ENCODE measurements at places on chromosomes 4 and X. TPM values are rescaled to one million over a fixed set of nuclear protein-coding genes. Genes with fewer than 3 reads are reported as not detected.
A peak's percentile ranks its signal among the peaks of the same experiment; 100 is the strongest.

DNA sequence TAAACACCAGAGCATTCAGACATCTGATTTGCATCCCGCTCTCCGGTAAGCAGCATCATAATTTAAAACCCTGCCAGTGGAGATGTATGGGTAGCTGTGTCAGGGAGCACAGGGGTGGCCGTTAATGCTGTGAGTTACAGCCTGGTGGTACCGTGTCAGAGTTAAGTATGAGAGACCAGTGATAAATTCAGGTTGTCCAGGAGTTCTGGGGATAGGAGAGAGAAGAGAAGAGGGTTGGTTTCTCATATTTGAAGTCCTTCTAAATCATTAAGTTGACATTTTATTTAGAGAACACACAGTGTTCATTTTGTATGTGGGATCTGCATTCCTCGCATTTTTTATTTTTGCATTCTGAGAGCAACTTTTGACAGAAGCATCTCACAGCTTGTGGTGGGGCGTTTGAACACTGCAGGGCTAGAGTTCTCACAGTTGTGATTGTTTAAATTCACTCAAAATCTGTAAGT, 157.6 kb downstream of the DCLK2 start:
- DNase-seq: no peak

DNA sequence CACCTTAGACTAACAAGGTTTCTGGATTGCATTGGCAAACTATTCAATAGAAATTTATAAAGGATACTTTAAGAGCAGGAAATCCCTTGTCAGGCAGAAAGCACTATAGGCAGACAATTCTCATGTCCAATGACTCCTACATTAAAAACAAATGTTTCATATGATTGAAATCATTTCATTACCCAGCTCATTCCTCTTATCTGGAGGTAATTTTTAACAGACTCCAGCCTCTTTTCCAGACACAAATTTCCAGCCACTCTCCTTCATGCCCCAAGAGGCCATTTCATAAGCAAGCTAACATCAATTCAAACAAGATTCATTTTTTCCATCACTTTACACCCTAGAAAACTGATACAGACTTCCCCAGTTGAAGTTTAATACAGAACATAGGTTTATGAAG, 495.1 kb upstream of the FRG1 start:
- DNase-seq: no peak

- no peak for DNase-seq
These were observed 192.8 kb downstream of the CCNG2 start for GRCh38 chr4:77349796-77350195.

- no peak for DNase-seq
These were observed 346.3 kb downstream of the FBXW7 start for GRCh38 chr4:152189451-152190179.

GRCh38 chr4:75514949-75515612, 808 bp downstream of the THAP6 start:
- DNase-seq: no peak

GRCh38 chr4:150178161-150178560, 99.9 kb downstream of the DCLK2 start:
- no peak for DNase-seq

DNA sequence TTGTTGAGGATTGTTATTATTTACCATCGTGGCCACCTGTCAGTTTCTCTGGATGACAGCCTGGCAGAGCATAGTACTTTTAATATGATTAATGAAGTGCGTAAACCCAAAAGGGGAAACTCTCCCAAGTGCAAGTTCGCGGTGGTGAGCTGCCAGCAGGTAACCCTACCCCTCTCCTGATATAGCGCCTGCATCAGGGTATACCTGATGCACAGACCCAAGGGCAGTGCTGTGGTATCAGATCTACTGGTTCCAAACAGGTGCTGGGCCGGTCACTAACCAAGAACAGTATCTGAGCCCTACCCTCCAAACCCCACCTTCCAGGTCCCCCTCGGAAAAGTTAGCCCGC, 1.6 kb downstream of the RNF150 start:
- no peak for DNase-seq

DNA sequence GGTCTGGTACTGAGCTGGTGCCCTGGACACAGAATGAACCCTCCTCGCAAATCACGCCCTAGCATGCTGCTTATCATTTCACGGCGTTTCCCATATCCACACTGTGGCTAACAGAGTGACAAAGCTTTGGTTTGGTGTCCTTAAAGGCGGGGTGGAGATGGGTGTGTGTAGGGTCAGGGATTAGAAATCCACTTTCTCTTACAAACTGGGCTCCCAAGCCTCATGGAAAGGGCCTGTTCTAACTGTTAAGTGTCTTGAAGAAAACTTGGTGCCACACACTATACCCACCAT, 735 bp upstream of the CHRDL1 start:
- DNase-seq: no peak

DNA sequence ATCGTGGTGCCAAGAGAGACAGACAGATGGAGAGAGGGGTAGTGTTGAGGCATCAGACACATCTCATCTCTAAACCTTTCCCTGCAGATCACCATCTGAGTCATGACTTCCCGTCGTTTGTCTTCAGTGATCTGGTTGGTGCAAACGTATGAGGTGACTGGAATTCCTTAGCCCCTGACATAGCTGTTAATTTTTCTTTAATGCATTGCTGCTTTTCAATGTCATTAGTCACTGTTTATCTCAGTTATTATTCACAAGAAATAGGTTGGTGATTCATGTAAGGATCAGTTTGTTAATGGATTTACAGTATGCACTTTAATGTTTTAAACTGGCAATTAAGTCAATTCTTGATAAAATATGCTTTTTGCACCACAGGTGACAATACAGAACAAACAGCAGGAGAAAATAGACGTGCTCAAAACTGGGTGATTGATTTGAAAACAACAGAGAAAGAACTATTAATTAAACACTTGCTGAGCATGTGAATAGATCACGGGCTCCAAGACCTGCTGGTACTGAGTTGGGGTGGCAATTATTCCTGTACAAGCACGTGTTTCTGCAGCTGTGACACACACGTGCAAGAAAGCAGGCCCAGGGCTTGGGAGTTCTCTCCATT, 1.3 kb upstream of the TMEM154 start:
- DNase-seq: no peak

DNA sequence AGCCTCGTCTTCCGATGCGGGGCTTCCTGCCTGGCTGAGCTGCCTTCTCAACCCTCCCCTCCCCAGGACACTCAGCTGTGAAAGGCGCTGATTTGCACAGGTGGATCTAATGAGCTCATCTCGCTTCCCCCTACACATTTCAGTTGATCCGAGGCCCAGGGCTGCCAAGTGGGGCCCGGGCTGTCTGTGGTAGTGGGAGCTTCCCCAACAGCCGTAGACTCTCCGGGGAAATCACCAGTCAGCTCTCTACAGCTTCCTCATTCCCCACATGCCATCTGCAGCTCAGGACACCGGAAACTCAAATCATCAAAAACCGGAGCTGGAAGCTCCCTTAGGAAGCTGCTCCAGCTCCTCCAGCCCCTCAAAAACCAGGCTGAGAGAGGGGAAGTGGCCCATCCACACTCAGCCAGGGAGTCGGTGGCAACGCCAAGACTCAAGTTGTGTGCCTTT, 56.2 kb downstream of the SMIM20 start:
- no peak for DNase-seq

DNA sequence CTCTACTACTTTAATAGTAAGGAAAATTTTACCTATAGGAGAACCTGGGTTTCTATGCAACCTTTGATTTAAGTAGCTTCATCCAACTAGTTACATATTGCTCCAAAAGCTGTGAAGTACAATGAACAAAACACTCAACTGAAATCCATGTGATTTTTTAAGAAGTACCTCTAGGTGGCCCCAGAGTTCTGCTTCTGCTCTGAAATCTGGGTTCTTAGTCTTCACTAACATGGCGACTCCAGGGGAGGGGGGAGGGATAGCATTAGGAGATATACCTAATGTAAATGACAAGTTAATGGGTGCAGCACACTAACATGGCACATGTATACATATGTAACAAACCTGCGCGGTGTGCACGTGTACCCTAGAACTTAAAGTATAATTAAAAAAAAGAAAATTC, 73.4 kb upstream of the MAGEB2 start:
- peak; percentile 45 for DNase-seq

GRCh38 chrX:34381241-34381640, 249.1 kb upstream of the FAM47A start:
- no peak for DNase-seq

- no peak for DNase-seq
These were observed 74.4 kb downstream of the MBNL3 start for GRCh38 chrX:132414404-132414803.

DNA sequence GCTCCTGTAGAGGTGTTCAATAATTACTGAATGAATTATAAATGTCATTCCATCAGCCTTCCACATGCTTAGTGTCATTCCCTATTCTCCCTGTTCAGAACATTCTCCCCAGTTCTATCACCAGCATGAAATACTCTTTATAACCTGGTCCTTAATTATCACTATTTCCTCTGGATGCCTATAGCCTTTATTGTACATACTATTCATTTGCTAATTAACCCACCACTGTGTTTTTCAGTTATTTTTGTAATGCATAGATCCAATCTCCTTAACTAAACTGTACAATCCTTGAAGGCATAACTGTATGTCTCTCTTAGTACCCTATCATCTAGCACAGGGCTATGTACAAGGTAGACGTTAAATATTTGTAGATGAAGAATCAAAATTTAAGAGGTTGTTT, 1.2 kb downstream of the ABCB7 start:
- no peak for DNase-seq

DNA sequence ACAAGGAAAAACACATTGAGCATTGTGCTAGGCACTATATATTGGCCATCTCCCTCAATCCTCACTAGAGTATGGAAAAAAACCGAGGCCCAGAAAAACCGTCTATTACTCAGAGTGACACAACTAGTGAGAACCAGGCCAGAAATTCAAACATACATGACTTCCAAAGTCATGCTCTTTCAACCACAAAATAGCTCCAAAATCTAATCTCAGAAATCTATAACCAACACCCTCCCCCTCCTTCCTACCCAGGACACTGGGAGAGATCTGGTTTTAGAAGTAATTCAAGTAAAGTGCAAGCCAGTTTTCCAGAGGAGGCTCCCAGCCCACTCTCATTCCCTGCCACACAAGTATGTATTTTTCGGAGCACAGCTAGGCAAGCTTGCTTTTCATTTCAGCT, 7.6 kb downstream of the HS3ST1 start:
- no peak for DNase-seq

DNA sequence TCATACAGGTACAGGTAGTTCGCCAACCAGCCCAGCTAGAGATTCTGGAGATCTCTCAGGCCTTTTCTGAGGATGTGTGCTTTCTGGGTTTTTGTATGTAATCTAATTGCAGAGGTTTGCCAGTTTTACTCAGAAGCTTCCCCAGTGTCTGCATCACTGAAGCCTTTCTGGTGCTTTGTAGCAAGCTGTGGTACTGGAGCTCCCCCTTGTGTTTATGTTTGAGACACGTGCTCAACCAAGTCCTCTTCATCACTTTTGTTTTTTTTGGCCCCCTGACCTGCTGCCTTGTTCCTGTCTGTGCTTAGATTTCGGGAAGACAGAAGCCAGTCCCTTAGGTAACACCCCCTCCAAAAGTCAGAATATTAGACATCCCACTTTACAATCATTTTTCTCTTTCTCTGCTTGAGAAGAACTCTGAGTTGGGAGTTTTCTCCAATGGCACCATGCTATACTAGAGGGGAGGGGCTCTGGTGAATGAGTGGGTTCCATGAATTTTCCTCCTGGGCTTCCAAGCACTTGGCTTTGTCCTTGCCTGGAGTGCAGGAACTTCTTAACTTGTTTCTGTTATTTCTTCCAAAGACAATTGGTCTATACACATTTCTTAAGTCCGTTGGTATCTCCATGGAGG, 128.4 kb upstream of the TBC1D9 start:
- peak; percentile 68 for DNase-seq

DNA sequence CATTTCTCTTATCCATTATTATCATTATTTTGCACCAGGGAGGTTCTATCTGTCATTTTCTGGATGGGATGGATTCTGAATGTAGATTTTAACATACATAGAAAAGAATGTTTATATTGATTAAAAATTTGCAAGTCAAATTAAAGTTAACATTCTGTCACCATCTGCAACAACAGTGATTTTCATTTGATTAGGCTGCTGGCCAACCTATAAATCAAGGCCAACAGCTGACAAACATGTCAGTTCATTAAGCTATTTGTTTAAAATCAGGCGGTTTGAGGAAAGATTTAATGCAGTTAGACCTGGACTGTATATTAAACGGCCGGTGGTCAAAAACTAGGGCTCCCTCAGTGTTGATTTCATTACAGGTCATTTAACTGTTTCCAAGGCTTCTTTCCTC, 109.5 kb upstream of the CBR4 start:
- DNase-seq: no peak

Gene MAGEA9B
- 0.08 TPM for total RNA-seq

Gene RHOH
- not detected for total RNA-seq

Gene KLKB1
- 0.17 TPM for total RNA-seq

Gene MAGED4B
- total RNA-seq: 13.2 TPM

Gene GAGE12F
- 0.35 TPM for total RNA-seq

All from H4 (cell line).